ENCODE measurements at places on chromosomes 2 and 18. TPM values are rescaled to one million over a fixed set of nuclear protein-coding genes. Genes with fewer than 3 reads are reported as not detected.

DNA sequence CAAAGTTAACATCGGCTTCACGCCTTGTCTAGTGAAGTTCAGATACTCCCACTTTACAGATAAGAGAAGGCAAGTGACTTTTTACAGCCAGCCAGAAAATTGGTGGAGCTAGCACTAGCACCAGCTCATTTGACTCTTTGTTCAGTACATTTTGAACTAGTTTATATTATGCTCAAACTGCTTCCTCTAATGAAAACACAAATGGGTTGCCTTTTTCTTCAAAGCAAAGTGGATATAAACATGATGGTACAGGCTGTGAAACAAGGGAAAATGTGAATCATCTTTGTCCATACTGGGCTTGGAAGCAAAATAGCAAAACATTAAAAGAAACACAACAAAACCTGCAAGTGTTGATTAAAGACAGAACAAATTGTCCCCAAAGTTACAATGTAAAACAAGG is 99.6 kb upstream of the LHCGR start:
- no peak for DNase-seq

- no peak for DNase-seq
Observed at GRCh38 chr18:65735155-65735554, 15.7 kb upstream of the CDH7 start.

DNA sequence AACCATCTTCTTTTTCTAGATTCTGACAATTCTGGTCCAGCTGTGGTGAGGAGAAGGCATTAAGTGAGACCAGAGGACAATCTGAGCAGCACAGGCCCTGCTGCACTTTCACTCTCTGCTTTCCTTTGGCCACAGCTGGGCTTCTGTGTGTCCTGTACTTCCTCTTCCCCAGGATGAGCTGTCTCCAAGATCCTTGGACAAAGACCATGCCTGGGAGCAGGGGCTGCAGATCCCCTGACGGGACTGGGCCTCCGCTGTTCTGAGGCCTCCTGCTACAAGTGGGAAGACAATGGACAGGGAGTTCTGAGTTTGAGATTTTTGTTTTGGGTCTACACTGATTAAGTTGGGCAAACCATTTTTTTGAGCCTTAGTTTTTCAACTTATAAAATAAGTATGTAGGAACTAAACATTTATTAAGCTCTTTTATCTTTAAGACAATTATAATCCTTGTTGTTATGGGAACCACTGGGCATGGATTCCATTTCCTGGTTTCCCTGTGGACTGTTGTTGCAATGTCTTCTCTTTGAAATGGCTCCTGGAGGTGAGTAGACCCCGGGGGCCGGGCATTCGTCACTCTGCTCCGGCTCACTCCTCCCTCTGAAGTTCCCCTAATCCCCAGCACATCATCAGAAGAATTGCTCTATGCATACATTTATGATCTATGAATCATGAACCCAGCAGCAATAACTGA is 266.6 kb downstream of the ACTR3 start:
- DNase-seq = no peak

DNA sequence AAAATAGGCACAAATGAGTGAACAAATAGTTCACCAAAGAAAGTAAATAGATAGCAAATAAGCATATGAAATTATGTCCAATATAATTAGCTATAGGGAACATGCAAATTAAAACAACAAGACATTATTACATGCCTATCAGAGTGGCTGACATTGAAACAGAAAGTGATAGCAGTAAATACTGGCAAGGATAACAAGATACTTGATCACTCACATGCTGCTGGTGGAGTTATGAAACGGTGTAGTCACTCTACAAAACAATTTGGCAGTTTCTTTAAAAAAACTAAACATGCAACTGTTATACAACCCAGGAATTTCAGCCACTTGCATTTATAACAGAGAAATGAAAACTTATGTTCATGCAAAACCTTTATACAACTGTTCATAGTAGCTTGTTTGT is 439.2 kb upstream of the ACVR2A start:
- no peak for DNase-seq

GRCh38 chr2:201135386-201135785 is 19.4 kb downstream of the CFLAR start:
- DNase-seq = no peak

GRCh38 chr2:109513749-109514588 is 99.8 kb downstream of the SEPTIN10 start:
- DNase-seq = no peak

GRCh38 chr2:138017824-138018223 is 53.6 kb downstream of the HNMT start:
- DNase-seq = no peak

DNA sequence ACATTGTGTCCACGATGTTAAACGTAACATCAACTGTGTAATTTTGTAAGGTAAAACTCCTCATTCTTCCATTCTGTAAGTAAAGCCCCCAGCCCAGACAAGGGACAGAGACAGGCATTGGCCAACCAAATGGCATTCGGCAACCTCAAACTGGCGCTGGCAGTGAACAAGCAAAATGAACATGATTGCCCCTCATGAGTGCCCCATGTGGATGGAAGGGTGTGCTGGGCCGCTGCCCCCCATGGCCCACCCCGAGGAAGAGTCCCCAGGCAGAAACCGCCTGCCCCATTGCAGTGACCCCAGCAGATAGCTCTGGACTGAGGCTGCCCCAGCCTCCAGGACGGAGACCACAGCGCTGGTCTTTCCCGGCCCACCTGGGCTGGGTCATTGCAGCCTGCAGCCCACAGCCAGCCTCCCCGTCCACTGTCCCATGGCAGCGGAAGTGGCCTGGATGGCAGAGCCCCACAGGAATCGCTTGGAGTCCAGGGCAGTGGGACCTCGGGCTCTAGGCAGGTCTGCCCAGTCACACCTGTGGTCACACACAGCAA is 220.2 kb downstream of the HDAC4 start:
- DNase-seq = no peak

DNA sequence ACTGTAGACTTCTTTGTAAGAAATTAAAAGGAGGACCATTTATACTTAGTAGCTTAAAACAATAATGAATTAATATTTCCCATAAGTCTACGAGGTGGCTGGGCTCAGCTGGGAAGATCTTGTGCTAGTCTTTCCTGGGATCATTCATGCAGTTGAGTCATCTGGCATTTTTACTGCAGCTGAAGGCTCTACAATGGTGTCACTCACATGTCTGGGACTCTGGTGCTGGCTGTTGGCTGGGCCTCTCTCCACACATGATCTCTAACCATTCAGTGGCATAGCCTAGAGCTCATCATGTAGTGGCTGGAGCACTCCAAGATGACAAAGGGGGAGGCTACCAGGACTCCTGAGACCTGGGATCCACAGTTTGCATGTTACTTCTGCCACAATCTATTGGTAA is 35.5 kb downstream of the CLASP1 start:
- no peak for DNase-seq

DNA sequence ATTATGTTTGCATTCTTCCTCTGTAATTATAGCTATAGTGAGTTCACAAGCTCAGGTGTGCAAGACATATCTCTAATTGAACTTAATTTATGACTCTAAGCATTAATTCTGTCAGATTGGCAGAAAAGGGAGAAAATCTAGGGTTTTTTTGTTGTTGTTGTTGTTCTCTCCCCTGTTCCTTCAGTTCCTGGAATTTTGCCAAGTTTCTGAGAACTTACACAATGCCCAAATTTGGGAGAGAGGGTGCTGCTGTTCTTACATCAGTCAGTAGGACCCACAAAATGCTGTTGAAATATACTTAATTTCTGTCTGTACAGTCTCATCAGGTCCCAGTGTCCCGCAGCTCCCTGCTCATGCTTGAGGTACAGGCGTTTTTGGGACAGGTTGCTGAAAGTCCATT is 221.8 kb upstream of the RBMS1 start:
- no peak for DNase-seq

- DNase-seq = no peak
Observed at GRCh38 chr2:26847655-26848335, at the start of gene DPYSL5. Gene DPYSL5 (plus strand): TSS chr2:26848132. CDS start chr2:26898500, 50,368 bp downstream.

DNA sequence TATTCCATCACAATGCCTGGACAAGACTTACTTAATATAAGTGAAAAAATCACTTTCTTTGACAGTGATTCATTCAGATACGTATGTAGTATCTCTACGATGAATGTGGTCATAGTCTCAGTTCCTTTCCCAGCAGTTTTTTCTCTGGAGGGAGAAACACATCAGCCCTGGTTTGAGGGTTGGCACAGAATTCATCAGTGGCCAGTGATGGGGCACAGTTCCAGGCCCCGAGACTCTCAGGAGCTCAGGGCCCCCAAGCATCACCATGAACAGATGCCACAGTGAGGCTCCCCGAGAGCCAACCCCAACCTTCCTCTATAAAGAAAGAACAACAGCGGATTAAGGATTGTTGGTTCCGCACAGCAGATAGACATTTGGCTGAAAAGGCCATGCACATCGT is 12.5 kb downstream of the PRKAG3 start:
- no peak for DNase-seq

DNA sequence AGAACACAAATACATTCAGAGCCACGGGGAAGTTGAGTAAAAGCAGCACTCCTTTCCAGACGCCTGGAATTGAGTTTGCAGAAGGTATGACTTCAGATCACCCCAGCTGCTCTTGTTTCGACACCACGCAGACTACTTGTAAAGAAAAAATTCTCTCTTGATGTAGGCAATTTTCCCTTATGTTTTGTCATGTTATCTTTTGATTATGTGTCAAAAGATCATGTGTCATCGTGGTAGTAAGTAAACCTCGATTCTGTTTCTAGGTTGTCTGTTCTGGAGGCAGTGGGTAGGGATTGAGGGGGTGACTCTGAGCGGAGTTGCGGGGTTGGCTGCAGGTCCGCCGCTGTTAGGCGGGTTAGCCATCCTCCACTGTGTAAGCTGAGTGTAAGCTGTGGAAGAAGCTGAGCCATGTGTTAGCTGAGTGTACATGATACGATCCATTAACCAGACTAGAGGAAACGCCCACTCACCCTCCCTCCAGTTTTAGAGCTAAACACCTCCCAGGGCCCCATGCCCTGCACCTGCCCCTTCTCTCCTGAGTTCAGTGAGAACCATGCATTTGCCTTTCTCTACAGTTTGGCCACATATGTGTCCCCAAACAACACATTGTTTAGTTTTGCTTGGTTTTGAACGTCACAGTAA is 181.8 kb downstream of the SNTG2 start:
- DNase-seq = no peak

DNA sequence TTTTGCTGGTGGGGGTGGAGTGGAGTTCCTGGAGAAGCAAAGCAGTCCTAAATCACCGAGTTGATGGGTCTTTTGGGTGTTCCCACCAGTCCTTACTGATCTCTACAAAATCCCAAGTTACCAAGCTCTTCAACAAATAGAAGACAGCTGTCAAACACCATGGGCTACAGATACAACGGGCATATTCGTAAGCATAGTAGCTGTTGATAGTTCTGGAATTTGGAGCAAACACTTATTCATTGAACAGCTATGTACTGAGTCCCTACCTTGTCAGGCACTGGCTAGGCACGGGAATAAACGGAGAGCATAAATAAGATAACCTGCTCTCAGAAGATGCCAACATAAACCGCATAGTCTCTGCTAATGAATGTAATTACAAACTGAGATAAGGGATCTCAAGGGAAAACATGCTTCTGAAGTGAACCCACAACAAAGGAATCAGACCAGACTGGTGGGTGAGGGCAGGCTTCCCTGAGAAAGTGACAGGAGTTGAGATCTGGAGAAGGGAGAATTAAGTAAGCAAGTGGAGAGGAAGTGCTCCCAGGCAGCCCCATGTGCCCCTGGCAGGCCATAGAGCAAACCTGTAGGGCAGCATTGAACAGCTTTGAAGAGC is 947 bp upstream of the ANKRD44 start:
- DNase-seq = no peak

GRCh38 chr2:151842830-151843690 is 14.8 kb upstream of the ARL5A start:
- DNase-seq = no peak

DNA sequence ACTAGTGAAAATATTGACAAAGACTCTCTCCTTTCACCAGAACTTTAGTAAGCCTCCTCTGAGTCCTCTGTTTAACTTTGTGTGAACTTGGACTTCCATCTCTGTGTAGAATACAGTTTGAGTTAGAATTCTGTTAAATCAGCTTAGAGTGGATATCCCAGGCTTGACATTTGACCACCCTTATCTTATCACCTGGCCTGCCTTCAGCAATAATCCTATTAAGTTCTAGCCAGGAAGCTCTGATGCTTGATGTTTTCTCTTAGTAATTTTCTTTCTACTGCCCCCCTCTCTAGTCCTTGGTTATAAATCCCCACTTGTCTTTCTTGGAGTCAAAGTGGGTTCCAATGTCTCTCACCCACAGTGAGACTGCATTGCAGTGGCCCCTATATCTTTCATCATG is 702.7 kb upstream of the GCFC2 start:
- no peak for DNase-seq

GRCh38 chr2:48728840-48729239 is 26.7 kb downstream of the LHCGR start:
- DNase-seq = no peak

DNA sequence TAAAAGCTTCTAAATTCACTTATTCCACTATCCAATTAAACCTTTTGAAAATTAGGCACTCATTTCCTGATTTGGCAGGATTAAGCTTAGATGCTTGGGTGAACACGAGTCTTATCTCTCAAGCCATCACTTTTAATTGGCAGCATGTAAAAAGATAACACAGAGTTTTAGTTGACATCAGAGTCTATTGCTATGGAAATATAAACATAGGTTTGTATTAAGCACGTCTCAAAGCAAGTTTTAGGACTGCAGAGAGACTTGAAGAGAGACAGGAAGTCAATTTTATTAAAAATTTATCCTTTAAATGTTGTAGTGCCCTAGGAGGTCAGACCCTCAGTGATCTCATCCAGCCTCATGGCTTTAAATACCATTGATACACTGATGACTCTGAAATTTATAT is 5.6 kb downstream of the RBKS start:
- no peak for DNase-seq

GRCh38 chr2:229153951-229154350 is 117.1 kb downstream of the PID1 start:
- DNase-seq = no peak

DNA sequence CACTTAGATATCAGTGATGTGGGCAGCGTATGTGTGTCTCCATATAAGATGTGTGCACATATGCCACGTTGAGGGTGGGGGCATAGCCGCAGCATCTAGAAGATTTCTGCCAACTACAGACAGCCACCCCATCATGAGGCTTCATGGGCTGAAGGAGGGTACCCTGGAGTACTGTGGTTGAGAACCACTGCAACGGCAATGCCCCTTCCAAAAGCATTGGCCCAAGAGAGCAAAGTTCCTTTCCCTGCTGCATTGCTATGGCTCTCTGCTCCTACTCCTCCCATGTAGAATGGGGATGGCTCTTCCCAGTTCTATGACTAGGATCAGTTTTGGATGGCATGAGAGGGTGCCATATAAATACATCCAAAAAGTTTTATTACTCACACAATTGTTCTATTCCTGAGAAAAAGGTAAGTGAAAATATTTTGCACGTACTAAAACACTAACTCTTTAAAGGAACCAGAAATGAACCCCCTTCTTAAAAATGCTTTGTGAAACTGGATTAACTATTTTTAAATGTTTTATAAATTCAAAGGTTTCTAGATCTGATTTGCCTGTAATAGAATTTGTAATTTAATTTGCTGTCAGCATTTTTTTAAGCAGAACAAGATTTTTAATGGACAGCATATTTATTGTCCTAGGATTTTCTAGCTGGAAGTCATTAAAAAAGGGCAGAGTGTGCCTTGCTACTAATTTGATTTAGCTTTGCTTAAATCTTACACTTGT is 4.4 kb upstream of the RPL31 start:
- no peak for DNase-seq

The RGPD3 gene
- not detected for total RNA-seq

The CHRNG gene
- total RNA-seq = not detected

The ERBB4 gene
- not detected for total RNA-seq

The SIX3 gene
- not detected for total RNA-seq

The AOX1 gene
- total RNA-seq = 0.17 TPM

The CROCC2 gene
- not detected for total RNA-seq

The TMEM185B gene
- 27.9 TPM for total RNA-seq

The UPP2 gene
- total RNA-seq = not detected

The REEP1 gene
- not detected for total RNA-seq

Data from natural killer cell treated with Interleukin-12 subunit alpha and Interleukin-12 subunit beta and Interleukin-15 and Interleukin-18, amount 100 ng/mL, for 72 hours (primary cell).